ENCODE measurements at places on chromosomes 12 and 14.

GRCh38 chr12:114888448-114888847 lies 204.5 kb upstream of the TBX3 start:
- no peak for DNase-seq

GRCh38 chr14:95886366-95887056 lies 9.9 kb downstream of the TUNAR start:
- no peak for DNase-seq

- peak; percentile 65 for DNase-seq
Observed at GRCh38 chr12:66693901-66694513, 15.1 kb upstream of the GRIP1 start.

- no peak for DNase-seq
Observed at GRCh38 chr12:117552971-117553370, 191.5 kb upstream of the NOS1 start.

- DNase-seq: peak; percentile 91
Observed at GRCh38 chr14:50038398-50039119, 77.8 kb downstream of the VCPKMT start.

- DNase-seq: no peak
Observed at GRCh38 chr14:103943673-103944072, 1.3 kb upstream of the RD3L start.

All from AG20443 (cell line).